Suprapubic skin (tissue), 4 donors: ENCODE measurements at places on chromosomes 3 and 15. TPM values are rescaled to one million over a fixed set of nuclear protein-coding genes. Genes with fewer than 3 reads are reported as not detected.

DNA sequence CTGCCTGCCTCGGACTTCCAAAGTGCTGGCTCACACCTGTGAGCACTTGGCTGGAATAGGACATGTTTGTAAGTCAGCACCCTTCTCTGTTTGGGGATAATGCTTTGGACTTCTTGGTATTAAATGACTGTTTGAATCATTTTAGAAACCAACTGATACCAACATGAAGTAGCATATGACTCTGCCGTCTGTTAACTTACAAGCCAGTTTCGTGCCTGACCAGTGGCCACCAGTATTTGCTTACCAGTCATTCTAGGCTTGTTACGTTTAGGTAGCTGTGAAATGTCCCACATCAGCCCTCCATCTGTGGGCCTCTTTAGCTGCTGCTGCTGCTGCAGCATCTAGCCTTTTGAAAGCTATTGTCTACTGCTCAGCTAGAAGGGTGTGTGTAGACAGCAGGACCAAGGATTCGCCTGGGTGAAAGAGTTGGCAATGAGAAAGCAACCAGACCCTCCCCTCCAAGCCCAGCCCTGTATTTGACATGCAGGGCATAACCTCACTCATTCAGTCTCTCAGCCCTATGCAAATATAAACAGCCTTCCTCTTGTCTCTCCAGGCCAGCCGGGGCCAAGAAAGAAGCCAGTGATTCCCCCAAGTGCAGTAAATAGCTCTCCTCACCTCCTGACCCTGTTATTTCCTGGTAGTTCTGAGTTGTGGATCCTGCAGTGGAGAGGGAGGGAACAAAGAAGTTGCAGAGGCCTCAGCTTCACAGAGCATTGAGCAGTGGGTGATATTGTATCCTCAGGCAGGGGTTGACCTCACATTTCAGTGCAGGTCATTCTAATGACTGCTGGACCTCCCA, 51.0 kb downstream of the NKIRAS1 start:
- no peak for DNase-seq

Gene ADAMTS7
- 1.2 TPM for total RNA-seq

GRCh38 chr15:93057618-93058017, 31.4 kb downstream of the RGMA start:
- no peak for DNase-seq

DNA sequence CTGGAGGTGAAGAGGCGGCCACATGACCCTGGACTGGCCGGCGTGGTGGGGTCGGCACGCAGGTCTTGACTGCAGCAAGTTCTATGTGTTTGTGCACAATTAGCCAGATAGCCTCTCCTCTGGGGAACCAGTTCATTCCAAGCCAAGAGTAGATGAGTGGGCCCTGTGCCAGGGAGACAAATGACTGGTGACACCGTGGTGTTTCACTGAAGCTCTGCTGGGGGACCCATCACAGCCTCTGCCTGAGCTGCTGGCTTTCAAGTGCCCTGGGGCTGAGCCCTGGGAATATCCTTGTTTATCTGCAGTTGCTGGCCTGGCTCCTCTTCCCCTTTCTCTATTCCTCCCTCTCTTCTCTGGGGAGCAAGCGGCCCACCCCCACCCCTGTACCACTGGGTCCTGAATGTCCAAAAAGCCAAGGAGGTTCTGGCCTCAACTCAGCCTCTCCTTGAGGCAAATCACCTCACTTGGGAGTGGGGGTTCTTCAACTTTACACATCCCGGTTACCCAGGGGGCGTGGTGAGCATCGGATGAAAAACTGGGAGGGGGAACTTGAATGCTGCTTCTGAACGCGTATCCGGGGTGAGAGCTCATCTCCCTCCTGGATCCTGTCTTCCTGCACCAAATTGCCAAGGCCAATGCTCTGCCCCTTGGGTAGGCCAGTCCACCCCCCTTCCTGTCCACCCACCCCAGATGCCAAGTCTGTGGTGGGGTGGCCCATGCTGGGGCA, 199.6 kb upstream of the LYSMD4 start:
- DNase-seq: no peak
